Lung (tissue), 17 donors: ENCODE measurements at places on chromosomes 11 and 22. TPM values are rescaled to one million over a fixed set of nuclear protein-coding genes. Genes with fewer than 3 reads are reported as not detected.

DNA sequence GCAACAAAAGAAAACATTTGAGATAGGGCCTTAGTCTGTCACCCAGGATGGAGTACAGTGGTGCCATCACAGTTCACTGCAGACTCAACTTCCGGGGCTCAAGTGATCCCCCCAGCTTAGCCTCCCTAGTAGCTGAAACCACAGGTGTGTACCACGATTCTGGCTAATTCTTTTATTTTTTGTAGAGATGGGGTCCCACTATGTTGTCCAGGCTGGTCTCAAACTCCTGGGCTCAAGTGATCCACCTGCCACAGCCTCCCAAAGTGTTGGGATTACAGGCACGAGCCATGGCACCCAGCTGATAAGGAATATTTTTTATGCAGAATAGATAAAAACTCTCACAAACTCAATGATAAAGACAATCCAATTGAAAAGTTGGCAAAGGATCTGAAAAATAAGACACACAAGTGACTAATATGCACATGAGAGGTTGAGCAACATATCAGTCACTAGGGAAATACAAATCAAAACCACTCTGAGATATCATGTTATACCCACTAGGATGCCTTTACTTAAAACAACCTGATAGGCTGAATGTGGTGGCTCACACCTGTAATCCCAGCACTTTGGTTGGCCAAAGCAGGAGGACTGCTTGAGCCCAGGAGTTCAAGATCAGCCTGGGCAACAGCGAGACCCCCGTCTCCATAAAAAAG lies 33.9 kb upstream of the CLTCL1 start:
- no peak overlapping the region for H3K27ac ChIP-seq
- H3K4me1 ChIP-seq: no peaks in the 10 kb centered on the region
- DNase-seq: no peak
- H3K27me3 ChIP-seq: no peaks in the 10 kb centered on the region

The CEP164 gene
- total RNA-seq: 33.2 TPM

DNA sequence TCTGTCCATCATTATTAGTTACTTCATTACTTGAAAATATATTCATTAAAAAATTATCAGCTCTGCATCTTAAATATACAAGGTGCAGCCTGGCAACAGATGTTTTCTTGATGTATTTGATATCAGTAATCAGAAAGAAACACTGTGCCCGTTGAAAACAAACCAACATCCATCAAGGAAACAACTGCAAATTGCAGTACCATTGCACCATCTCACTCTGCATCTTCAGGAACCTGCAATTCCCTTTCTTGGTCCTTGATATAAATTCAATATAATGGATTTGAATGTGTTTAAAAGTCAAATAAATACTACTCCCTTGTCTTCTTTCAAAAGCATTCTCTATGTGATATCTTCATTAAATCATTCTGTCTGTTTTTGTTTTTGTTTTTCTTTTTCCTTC lies 1131.2 kb downstream of the FAM181B start:
- no peak overlapping the region for H3K4me3 ChIP-seq
- H3K27me3 ChIP-seq: no peaks in the 10 kb centered on the region
- no peaks in the 10 kb centered on the region for H3K36me3 ChIP-seq
- H3K27ac ChIP-seq: no peak overlapping the region

GRCh38 chr22:44286646-44287045 lies 26.1 kb downstream of the SHISAL1 start:
- no peaks in the 10 kb centered on the region for H3K27me3 ChIP-seq
- H3K4me1 ChIP-seq: no peaks in the 10 kb centered on the region

DNA sequence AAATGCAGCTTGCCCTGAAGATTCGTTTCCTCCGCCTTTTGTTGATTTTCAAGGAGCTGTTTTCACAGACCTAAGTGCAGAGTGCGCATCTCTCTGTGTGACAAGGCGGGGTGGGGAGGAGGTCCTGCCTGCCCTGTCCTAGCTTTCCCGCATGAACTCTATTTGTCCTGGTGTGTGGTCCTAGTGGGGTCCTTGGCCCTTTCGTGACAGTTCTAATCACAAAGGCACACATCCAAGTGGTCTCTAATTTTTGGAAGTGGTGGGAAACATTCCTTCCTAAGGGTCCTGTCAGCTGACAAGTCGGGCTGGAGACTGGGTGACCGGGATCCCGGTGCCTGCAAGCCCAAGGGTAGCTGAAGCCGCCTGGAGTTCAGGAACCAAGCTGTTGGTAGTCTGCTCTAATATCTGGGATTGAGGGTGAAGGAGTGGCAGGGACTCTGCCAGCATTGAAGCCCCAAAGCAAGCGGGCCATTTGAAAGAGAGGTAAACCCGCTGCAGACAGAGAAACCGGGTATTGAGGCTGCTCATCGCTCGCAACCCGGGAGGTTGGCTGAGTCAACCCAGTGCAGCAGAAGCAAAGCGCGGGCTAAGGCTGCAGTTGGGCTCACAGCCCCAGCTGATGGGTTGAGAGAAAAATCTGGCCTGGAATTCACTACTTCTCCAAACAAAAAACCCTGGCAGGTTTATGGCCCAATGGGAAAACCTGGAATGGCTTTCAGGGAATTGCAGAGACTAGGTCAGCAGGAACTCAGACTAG lies 28.1 kb upstream of the FBXO3 start:
- DNase-seq: peak; percentile 82
- H3K4me3 ChIP-seq: no peak overlapping the region
- no peaks in the 10 kb centered on the region for H3K4me1 ChIP-seq
- H3K36me3 ChIP-seq: no peaks in the 10 kb centered on the region
